ENCODE measurements at places on chromosomes 11 and 22.

DNA sequence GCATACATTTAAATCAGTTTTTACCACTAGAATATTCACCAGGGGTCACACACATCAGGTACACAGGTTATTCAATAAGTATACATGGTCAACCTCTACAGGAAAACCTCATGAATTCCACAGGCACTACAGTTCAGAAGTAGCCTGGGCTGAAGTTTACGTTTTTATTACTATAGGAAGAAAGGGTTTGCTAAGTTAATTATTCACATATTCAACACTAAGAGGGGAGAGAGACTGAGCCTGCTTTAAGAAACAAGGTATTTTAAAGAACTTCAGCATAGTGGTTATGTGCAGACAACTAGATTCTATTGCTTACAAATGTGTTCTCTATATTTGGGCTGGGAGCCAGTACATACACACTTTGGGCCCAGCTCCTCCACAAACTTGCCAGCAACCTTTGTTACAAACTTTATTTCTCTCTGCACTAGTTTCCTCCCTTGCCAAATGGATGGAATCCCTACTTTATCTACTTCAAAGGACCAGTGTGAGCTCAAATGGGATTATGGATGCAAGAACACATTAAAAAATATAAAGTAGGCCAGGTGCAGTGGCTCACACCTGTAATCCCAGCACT is 31.9 kb downstream of the IL18BP start:
- DNase-seq = no peak

DNA sequence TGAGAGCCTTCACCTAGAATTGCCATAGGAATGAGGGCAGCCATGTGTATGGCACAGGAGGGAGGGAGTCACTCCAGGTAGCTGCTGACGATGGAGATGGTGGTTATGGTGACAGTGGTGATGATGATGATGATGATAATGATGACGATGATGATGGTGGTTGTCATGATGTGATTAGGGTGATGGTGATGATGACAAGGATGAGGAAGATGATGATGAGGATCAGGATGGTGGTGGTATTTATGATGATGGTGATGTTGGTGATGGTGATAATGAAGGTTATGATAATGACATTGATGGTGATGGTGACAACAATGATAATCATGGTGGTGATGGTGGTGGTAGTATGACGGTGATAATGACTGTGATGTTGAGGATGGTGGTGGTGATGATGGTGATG is 1130.5 kb downstream of the BRD1 start:
- DNase-seq = no peak

DNA sequence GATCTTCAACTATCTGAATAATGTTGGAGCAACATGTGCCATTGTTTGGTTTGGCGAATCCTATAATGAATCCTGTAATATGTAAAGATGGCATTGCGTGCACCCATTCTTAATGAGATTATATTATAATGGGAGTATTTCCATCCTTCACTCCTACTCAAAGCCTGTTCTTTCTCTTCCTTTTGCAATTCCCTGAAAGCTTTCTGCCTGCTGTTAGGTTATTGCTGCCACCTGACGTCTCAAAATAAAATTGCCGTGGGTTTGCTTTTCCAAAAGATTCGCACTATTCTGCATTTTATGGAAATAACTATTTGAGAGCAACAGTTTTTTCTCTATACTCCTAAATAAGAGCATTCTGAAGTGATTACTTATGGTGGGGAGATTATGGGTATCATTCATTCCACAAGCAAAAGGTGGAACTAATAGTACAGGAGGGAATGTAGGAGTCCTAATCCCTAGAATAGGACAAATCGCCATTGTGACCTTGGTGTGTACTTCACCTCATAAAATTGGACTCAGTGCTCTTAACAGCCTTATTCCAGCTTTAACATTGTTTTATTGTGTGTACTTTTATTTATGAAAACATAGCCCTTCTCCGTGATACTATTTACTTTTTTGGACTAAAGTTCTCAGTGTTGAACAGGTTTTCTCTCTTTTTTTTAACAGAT is 69.6 kb upstream of the ALKBH3 start:
- no peak for DNase-seq

- DNase-seq = no peak
Measured at GRCh38 chr11:44046182-44046581, 1.6 kb upstream of the ACCSL start.

- peak; percentile 61 for DNase-seq
Measured at GRCh38 chr22:19679522-19680101, 34.7 kb upstream of the SEPTIN5 start.

DNA sequence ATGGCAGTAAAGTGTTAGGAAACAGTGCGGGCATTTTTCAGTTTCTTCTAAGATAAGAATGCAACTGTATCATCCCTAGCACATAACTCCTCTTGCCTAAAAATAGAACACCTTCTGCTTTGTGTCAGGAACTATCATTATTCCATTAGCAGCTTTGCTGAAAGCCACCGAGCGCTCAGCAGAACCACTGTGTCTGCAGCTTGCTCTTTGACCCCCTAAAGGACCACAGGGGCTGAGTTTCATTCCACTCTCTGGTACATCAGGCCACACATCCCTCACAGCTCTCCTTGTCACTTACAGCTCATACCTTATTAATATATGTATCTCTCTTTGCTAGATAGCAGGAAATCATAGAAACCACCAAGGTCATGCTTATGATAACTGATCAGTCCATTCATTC is 360.2 kb downstream of the KCNA4 start:
- no peak for DNase-seq

GRCh38 chr22:48244388-48245195 is 1482.1 kb downstream of the TBC1D22A start:
- DNase-seq = no peak

- no peak for DNase-seq
Measured at GRCh38 chr11:119509282-119509841, 86.4 kb upstream of the THY1 start.

DNA sequence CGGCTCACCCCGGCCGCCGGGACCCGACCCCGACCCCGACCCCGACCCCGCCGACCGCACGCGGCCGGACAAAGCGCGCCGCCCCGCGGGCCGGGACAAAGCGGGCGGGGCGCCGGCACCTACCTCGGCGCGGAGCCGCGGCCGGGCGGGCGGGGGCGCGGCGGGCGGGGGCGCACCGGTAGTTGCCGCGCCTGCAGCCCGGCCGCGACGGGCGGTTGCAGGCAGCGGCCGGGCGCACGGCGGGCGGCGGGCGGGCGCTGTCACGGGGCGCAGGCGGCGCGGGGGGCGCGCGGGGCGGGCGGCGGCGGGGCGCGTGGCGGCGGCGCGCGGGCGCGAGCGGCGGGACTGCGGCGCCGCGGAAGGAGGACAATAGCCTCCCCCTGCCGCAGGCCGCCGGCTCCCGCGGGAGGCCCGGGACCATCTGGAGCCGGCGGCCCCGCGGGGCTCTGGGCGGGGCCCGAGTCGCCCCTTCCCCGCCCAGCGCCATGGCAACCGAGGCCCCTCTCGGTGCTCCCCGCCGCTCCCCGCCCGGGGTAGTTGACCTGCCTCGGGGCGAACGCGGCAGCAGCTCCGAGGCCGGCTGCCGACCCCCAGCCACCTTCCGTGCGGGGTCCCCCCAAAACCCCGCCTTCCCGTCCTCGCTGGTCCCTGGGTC is 851 bp downstream of the SPTBN2 start:
- DNase-seq = no peak

- DNase-seq = no peak
Measured at GRCh38 chr11:44808053-44808753, 81.4 kb downstream of the TSPAN18 start.

GRCh38 chr22:21636629-21637218 is 4.2 kb downstream of the CCDC116 start:
- DNase-seq = no peak

DNA sequence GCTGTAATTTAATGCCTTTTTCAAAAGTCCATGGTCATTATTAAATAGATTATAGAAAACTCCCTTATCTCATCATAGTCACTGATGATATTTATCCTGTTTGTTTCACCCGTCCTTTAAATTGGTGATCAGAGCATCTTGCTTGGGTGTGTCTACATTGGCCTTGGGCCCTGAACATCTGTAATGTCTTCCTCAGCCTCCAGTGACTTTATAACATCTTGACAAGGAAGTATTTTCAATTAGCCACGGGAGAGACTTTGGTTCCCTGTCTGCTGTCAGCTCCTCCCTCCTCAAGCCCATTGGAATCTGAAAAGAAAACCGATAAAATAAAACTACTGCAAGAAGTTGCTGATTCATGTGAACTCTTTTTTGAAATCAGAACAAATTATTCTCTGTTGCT is 116.9 kb upstream of the TTC12 start:
- no peak for DNase-seq

DNA sequence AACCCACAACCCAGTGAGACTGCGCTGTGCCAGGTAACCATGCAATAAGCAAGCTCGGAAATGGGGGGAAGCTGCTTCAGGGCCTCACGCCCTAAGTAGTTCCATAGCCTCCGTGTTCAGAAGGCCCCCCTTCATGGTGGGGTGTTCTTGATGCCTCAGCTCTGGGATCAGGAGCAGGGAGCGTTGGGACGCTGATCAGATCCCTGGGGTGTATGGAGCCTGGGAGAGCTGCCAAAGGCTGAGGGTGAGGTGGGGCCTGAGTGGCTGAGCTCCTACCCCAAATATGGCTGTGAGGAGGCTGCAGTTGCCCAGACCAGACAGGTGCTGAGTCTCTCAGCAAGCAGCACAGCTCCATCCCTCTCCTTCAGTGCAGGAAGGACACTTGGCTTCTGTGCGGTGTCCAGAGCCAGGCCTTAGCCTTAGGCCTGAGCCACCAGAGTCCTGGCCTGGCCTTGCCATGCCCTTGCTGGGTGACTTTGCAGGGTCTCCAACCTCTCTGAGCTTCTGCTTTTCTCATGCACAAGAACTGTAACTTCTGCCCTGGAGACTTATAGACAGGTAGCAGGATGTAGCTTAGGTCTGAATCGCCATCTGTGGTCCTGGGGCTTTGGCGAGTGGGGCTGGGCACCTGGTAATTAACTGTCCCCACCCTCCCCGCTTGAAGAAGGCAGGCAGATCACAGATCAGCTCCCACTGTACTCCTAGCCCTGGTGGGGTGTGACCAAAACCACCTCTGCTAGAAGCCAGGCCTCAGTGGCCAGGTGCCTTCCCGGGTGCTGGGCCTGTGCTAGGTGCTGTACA is 5.3 kb downstream of the MMP11 start:
- DNase-seq = no peak

- no peak for DNase-seq
Measured at GRCh38 chr11:88508418-88508758, 170.9 kb upstream of the CTSC start.

DNA sequence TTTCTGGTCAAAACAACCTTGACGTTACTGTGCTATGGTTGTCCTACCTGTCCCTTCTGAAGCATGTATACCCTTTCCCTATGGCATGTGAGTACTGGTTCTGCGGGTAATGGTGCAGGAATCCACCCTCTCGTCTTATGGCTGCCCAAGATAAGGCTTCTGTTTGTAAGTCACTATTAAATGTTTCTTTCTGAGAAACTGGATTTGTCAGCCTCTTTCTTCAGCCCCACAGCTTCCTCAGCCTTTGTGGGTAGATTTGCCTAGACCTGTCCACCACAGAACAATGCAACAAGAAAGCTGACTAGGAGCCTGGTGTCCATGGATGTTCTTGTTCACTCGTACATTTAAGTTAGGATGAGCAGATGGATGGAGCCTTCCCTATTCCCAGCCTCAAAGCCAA is 14.4 kb downstream of the MMP7 start:
- no peak for DNase-seq

GRCh38 chr22:47206666-47207218 is 444.3 kb downstream of the TBC1D22A start:
- DNase-seq = no peak

DNA sequence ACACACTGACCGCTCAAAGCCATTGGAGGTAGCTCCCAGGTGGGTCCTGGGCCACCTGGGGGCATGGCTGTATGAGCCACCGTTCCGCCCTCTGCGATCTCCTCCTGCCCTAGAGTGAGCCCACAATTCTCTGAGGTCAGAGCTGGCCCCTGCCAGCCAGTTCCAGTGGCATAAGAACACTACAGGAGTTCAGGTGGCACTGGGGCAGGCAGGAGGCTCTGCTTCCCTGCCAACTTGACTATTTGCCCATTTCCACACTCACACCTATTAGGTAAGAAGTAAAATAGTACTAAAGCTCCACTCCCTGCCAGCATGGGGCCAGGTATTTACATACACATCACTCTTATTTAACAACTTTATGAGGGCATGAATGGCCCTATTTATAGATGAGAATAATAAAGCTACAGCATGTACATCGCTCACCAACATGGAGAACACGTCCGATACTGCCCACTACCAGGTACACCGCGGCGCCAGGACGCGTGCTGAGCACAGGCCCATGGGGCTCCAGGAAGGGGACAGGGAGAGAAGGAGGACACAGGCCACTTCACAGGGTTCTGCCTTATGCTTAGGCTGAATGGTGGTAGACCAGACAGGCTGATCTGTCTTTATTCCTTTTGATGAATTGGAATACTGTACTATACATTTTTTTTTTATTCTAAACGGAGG is 26.2 kb downstream of the PISD start:
- no peak for DNase-seq

DNA sequence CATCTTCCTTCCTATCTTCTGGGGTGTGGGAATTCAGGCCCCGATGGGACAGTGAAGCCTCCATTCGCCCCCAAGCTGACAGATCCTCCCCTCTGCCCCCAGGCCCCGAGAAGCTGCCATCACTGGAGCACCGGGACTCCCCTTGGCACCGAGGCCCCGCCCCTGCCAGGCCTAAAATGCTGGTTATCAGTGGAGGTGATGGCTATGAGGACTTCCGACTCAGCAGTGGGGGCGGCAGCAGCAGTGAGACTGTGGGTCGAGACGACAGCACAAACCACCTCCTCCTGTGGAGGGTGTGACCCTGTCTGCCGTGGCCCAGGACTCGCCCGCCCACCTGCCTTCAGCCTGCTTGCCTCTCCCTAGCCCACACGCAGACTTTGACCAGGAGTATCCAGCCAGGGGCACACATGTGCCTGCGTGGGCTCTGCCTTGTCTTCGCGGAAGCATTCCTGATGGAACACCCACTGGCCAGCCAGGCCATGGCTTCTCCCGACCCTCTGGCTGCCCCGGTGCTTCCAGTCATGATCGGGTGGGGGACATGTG is 8.6 kb upstream of the RELT start:
- DNase-seq = no peak

DNA sequence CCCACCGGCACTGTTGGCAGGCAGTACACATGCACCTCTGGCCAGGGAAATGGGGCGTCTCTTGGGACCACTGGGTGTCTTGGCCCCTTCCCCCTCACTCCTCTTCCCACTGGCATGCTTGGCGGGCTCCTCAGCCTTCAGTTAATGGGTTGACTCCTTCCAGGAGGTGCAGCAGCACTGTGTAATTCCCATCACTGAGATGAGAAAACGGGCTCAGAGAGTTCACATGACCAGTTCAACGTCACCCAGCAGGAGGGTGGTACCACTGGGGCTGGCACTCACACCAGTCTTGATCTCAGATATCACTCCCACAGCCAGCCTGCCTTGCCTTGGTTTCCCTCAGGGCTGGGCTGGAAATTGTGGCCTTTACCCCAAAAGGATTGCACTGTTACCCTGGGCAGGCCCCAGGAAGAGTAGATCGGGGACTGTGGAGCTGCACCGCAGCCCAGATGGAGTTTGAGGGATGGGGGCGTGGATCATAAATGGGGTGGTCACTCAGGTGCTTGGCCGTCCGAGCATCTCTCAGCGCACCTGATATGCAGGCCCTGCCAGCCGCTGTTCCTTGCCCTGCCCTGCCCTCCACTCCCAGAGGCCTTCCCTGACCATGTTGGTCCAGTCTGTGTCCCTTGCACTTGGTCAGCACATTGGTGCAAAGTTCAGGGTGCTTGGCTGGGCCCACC is 16.9 kb downstream of the CAPN5 start:
- peak; percentile 25 for DNase-seq

Data from activated naive CD8-positive, alpha-beta T cell treated with anti-CD3 and anti-CD28 coated beads, Interleukin-2, amount 10 ng/mL, durations not matched to agents 7 days and 5 days (primary cell).